ENCODE measurements at places on chromosomes 11 and 22.
A peak's percentile ranks its signal among the peaks of the same experiment; 100 is the strongest.

GRCh38 chr11:122422682-122423081 lies 232.8 kb upstream of the UBASH3B start:
- DNase-seq = no peak

DNA sequence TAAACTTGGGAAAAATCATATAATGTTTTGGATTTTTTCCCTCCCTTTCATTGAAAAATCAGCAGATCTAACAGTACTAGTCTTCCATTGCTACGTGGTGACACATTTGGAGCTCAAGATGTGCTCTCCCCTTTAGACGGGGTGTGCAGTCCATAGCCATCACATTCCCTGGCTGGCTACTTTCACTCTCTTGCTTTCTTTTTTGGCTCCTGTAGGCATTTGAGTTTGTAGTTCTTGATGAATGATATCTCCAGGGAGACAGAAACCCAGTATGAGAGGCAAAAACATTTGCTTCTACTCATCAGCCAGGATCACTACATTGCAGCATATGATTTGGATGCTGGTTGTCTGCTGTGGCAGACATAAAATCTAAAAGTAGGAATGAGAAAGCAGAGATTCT lies 12.1 kb downstream of the CCDC81 start:
- no peak for DNase-seq

GRCh38 chr22:46068593-46069491 lies 81.5 kb upstream of the PPARA start:
- peak; percentile 33 for DNase-seq

- DNase-seq = no peak
Measured at GRCh38 chr11:75872887-75873416, 57.9 kb downstream of the UVRAG start.

- no peak for DNase-seq
Measured at GRCh38 chr22:50148166-50148500, 22.4 kb upstream of the PANX2 start.

GRCh38 chr11:71964641-71965040 lies 34.1 kb upstream of the IL18BP start:
- DNase-seq = no peak

GRCh38 chr11:126594921-126595367 lies 239.5 kb downstream of the ST3GAL4 start:
- DNase-seq = no peak

- no peak for DNase-seq
Measured at GRCh38 chr11:64385945-64386704, 27.2 kb downstream of the RPS6KA4 start.

DNA sequence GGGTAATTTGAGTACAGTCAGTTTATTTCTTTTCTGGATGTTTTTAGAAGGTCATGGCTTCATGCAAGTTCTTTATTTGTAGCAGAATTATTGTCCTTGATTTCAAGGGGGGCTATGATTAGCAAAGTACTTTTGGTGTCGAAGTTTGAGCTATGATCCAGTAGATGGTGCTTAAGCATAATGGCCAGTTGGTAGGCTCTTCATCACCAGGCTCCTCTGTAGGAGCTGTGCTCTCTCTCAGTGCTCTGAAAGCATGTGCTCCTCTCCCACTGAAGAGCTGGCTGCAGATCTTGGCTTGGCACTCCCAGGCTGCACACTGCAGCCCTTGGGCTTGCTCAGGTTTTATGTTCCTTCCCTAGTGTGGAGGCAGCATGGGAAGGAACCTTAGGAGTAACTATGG lies 852.7 kb downstream of the LUZP2 start:
- DNase-seq = no peak

DNA sequence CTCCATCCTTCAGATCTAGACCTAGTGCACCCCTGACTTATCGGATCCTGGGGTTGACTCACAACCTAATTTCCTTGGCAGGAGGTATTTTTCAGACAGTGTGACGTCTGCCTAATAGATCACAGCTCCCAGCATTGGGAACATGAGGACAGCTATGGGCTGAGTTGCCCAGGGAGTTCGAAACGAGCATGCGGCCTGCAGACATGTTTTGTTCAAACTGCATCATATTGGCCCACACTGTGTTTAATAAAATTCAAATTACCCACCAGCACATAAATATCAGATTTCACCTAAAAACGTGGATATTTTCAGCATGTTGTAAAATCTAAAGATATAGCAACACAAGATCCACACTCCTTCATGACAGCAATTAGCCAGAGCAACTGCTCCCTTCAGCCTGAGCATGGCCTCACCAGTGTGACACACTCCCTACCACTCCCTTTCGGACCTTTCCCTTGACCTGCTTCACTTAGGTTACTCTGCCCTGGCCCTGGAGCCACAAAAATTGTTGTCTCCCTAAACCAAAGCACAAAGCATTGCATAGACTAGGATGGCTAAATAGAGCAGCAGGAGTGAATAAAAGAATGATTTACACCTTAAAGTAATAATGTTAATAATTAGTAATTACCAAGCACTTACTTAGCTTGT lies 53.6 kb upstream of the USP47 start:
- no peak for DNase-seq

DNA sequence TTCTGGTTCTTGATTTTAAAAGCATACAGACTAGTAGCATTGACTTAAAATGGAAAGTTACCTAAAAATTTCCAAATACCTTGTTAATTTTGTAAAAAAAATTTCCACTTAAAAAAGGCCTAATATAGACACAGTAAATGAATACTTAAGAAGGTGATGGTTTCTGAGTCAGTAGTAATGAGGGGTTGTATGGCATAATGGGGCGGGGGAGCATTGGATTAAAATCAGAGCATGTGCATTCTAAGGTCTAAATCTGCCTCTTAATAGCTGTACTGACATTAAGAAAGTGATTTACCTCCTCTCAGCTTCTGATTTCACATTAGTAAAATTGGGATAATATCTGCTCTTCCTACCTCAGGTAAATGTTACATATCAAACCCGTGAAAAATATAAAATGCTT lies 446.5 kb downstream of the AASDHPPT start:
- DNase-seq = no peak

DNA sequence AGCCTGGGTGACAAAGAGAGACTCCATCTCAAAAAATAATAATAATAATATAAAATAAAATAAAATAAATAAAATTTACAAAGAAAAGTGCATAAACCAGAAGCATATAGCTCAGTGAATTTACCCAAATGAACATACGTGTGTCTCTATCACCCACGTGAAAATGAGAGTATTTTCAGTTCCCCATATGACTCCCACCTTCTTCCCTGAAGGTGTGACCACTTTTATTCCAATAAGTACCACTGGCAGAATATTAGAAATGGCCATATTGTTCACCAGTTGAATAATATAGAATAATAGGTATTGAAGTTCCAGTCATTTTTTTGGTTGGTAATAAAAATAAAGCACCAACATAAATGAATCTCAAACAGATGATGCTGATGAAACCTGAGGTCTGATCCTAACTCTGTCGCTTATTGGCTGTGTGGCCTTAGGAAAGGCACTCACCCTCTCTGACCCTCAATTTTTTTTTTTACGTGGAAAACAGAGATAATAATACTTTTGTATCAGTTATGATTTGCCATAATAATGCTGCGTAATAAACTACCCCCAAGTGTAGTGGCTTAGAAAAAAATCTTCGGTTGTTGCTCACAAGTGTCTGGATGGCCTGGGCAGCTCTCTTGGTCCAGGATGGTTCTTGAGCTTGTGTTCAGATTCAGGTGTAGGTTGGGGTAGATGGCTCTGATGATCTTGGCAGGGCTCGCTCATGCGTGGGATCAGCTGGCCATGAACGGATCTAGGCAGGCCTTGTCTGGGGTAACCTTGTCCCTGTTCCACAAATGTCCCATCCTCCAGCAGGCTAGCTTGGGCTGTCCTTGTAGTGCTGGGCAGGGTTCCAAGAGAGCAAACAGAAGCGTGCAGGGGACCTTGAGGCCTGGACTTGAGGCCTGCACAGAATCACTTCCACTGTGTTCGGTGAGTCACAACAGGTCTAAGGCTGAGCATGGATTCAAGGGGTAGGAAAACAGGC lies 88.1 kb downstream of the MYO18B start:
- DNase-seq = no peak

DNA sequence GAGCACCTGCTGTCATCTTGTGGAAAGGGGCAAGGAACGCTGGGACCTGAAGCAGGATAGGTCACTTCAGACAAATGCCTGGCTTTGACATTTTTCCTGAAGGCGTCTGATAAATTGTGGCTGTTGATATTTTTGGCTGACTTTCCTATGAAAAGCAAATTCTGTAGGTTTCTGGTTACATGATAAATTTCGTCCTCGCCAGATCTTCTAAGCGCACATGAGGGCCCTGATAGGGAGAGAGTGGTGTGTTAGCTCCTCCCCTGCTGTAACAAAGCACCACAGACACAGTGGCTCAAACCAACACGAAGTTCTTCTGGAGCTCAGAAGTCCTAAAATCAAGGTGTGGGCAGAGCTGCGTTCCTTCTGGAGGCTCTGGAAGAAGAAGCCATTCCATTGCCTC lies 19.6 kb downstream of the APOL4 start:
- no peak for DNase-seq

DNA sequence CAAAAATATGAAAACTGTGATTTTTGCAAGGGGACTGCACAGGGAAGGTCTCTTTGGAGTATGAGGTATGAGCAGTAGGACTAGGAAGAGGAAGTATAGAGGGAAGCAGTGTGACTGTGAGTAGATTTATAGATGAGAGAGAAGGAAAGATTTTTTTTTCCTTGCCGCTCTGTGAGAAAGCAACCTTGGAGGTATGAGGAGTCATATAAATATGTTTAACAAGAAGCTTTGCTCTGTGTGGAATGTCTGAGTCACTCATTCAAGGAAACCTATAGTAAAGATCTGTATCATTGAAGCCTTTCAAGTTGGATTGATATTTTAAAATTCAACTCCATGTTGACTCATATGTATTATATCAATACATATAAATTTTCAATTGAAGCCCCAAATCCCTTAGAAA lies 26.2 kb downstream of the DNHD1 start:
- no peak for DNase-seq

DNA sequence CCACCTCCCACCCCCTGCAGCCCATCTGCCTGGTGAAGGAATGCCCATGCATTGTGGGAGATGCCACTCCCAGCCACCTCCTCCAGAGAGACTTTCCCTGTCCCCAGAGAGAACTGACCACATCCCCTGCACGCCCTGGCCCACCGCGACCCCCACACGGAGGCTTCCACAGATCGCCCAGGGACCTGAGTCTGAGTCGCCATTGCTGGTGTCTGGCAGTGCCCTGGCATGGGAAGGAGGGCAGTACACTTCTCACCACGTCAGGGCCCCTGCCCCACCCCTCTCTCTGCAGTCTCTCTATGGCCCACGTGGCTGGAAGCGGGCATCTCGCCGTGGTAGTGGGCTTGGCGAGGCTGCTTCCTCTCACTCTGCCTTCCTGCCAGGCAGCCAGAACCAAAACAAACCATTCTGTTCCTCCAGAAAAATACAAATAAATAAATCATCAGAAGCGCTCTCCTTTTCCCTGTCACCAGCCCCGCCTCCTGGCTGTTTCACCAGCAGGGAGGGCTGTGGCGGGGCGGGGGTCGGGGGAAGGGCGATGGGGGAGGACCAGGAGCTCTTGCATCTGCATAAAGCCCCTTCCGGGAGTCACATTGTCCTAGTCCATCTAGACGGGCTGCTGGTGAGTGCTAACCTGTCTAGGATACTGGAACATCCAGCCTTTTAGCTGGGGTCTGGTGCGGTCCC lies 20.9 kb downstream of the SHISAL1 start:
- DNase-seq = no peak

Data from GDM1 (cell line).